ENCODE measurements at places on chromosomes 5 and 9.

DNA sequence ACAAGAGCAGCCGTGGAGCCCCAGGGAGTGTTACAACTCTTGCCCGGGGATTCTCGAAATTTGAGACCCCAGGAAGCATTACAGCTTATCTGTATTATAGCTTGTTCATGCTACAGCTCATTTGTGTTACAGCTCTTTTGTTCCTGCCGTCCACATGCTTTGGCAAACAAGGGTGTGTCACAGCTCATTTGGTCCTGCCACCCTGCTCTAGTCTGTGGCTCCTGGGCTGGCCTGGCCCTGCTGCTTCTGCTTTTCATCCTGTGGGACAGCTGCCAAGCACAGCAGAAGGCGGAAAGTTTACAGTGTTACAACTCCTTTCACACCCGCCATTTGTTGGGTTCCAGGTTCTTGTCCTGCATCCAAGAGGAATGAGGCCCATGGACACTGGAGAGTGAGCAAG lies 685.0 kb downstream of the SLCO4C1 start:
- no peak for DNase-seq

DNA sequence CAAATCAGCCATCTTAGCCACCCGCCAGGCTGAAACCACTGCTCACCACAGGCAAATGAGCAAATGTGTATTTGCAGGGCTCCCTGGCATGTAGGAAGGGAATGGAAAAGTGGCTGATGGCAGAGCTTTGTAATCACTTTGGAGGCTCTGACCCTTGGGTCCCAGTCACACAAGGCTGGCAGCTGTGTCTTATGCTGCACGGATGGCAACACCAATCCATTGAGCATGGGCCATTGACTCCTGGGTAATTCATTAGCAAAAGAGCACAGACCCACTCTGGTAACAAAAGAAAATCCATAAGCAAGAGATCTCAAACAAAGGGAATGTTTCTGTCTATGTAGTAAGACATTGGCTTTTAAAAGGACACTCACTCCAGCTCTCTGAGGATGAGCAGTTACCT lies 57.6 kb downstream of the SPOCK1 start:
- no peak for DNase-seq

- no peak for DNase-seq
These were observed 5.1 kb downstream of the CAMK4 start for GRCh38 chr5:111229221-111229835.

- no peak for DNase-seq
These were observed 85.6 kb downstream of the PSD2 start for GRCh38 chr5:139881143-139881733.

DNA sequence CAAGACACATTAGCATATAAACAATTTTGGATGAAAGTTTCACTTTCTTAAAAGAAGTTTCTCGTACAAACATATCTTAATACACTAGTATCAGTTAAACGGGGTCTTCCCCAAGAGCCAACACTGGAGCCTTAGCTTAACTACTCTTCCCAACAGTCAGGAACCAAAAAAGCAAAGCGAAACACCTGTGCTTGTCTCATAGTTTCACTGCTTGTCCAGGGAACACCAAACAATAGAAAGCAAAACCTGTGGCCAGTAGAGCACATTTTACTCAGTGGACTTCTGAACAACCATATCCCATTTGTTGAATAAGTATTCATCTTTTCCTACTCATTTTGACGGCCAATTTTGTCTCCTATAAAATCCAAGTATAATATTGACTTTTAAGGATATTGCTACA lies 391.4 kb downstream of the ELAVL2 start:
- no peak for DNase-seq

GRCh38 chr5:107799306-107799705 lies 128.6 kb upstream of the EFNA5 start:
- DNase-seq, result no peak

- DNase-seq, result no peak
These were observed 44.1 kb upstream of the KCNN2 start for GRCh38 chr5:114317751-114318150.

DNA sequence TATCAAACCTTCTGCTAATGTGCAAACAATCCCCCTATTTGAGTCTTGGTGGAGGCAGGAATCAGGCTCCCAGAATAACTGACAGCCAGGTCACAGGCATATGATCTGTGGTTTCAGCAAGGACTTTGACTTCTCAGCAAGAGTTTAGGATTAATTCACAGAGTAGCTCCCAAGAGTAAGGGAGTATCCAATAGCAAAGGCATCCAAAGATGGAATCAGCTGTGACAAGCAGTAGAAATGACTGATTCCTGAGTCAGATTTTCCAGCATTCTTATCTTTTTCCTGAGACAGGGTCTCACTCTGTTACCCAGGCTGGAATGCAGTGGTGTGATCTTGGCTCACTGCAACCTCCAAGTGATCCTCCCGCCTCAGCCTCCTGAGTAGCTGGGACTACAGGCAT lies 108.3 kb downstream of the EPB41L4A start:
- no peak for DNase-seq

GRCh38 chr5:113053511-113053995 lies 77.0 kb downstream of the DCP2 start:
- no peak for DNase-seq

DNA sequence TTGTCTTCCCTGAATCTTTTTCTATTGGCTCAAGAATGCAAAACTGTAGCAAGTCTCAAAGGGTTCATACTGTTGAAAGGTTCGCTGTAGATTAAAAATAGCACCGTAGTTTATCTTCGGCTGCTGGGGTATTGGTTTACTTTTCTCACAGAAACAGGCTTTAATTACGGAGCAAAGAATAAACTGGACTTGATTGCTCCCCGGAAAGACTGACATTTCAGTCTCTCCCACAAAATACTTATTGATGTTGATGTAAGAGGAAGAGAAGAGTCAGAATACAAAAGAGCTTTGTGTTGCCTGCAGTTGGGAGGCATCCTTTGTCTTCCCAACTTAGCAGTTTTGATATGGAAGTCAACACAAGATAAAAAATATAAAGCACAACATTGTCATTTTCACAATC lies 183.9 kb upstream of the DMAC1 start:
- DNase-seq, result no peak

DNA sequence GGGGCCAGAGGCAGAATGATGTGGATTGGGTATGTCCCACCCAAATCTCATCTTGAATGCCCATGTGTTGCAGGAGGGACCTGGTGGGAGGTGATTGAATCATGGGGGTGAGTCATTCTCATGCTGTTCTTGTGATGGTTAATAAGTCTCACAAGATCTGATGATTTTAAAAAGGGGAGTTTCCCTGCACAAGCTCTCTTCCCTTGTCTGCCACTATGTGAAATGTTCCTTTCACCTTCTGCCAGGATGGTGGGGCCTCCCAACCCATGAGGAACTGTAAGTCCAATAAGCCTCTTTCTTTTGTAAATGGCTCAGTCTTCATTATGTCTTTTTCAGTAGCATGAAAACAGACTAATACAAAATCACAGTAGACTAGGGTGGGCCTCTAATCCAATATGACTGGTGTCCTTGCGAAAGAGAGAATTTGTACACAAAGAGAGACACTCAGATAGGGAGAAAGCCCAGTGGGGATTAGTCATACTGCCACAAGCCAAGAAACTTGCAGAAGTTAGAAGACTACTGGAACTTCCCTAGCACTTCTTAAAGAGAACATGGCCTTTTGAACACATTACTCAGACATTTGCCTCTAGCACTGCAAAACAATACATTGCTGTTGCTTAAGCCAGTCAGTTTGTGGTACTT lies 68.4 kb downstream of the ANXA1 start:
- DNase-seq, result no peak

DNA sequence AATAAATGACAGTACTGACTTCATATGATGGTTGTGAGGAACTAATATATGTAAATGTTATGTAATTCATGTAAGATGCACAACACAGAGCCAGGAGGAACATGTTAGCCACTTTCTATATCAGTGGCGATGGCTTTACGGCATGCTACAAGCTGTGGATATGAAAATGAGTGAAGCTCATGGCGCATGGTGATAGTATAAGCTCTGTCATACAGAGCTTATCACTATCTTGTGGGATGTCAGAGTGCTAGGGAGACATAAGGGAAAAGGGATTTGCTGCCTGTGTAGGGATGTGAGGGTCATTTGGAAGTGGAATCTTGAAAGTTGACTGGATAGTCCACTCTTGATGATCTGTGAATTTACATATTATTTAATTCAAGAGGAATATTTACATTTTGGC lies 13.6 kb downstream of the CPEB4 start:
- no peak for DNase-seq

DNA sequence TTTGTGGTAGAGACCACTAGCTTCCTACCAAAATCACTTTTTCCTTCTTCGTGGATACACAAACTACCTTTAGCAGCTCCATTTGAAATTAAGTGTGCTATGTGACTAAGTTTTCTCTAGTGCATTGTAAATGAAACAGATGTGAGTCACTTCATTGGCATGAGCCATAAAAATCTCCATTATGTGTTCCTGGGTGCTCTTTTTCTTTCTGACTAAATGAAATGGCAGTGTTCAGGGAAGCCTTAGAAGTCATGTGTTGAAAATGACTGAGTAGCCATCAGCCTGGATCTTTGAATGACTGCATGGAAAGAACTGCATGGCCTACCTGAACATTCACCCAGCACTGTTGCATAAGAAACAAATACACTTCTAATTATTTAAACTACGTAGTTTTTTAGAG lies 107.9 kb downstream of the NDUFAF2 start:
- DNase-seq, result no peak

GRCh38 chr5:39843767-39844166 lies 419.0 kb upstream of the DAB2 start:
- DNase-seq, result no peak

GRCh38 chr9:91519520-91520277 lies 96.1 kb upstream of the NFIL3 start:
- DNase-seq, result no peak

DNA sequence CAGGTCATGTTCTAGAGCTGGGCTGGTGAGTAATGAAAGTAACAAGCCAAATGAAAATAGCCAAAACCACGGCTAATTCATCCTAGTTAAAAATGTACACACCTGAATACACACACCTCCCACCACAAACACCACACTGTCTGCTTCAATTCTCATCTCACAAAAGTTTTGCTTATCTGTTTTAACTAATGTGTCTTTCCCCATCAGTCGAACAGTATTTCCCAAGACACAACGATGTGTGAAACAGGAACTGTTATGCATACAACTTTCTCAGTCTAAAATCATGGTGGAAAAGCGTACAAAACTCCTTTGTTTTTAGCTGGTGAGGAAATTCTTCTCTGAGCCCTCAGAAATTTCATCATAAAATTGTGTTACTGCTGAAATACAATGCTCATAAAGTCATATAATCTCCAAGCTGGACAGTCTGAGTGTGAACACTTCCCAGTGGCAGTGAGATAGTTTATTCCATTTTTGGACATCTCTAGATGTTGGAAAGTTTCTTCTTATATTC lies 242.4 kb downstream of the EFNA5 start:
- no peak for DNase-seq

- no peak for DNase-seq
These were observed 26.7 kb upstream of the PSD2 start for GRCh38 chr5:139768807-139769465.

DNA sequence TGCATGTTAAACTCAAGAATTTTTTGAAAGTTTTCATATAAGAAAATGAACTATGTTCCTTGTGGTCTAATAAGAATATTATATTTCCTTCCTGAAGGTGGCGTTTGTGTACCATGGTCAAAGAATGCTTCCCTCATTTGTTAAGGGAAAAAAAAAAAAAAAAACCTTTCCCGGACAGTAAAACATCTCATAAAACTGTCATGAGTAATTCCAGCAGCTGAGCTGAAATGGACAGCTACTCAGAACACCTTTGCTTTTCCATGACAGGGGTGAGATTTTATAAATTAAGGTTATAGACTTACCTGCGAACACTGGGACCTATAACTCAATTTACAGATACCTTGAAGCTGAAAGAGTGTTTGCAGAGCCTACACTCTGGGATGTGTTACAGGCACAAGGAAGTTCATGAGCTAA lies 113.2 kb upstream of the RANBP3L start:
- DNase-seq, result no peak

DNA sequence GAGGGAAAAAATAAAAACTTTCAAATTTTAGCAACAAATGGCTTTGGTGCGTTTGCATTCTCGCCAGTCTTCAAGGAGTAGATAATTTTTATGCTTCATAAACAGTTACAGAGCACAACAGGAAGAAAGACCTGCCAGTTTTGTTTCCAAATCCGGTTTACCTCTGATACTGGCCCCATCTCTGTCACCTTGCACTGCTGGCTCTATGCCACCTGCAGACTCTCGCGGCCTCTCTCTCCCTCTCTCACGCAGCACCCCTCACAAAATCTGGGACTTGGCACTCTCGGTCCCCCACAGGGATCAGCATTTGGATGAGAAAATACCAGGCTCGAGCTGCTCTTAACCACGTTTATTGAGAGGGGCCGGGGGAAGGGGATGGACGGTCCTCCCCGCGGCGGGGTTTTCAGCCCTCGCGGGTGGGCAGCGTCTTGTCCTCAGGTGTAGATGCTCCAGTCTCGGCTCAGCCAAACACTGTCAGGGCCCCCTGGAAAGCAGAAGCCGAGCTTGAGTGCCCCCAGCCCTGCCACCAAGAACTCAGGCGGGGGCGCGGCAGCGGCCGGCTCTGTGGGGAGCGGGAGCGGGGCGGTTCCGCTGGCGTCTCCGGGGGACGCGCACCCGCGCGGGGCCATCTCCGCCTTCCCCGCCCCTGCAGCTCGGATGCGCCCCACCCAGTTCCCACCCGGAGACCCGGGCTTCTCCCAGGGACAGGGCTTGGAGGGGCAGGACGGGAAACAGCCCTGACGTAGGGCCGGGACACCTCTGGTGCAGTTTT lies 1.3 kb downstream of the SCGB3A1 start:
- no peak for DNase-seq

All from stimulated activated CD4-positive, alpha-beta T cell treated with anti-CD3 and anti-CD28 coated beads, Interleukin-15, amount 100 ng/mL, for 1 hour (primary cell).